ENCODE measurements at places on chromosomes 12 and 14.

DNA sequence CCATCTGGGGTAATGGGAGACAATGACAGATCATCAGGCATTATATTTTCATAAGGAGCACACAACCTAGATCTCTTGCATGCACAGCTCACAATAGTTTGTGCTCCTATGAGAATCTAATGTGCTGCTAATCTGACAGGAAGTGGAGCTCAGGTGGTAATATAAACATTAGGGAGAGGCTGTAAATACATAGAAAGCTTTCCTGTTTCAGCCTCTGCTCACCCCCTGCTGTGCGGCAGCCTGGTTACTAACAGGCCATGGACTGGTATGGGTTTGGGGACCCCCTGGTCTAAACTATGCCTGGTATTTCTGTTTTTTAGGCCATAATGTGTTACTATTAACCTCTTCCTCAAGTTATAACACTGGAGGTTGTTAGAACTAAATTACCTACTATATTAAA is 1373.7 kb downstream of the LRFN5 start:
- H3K36me3 ChIP-seq: no peaks in the 10 kb centered on the region
- H3K4me1 ChIP-seq: no peaks in the 10 kb centered on the region
- H3K27me3 ChIP-seq: no peaks in the 10 kb centered on the region
- DNase-seq: no peak

GRCh38 chr14:94850309-94851211 is 80.6 kb upstream of the GSC start:
- H3K27ac ChIP-seq: no peak overlapping the region
- DNase-seq: no peak
- no peaks in the 10 kb centered on the region for H3K4me1 ChIP-seq
- no peak overlapping the region for H3K4me3 ChIP-seq
- H3K36me3 ChIP-seq: no peaks in the 10 kb centered on the region
- H3K27me3 ChIP-seq: peaks cover 3% of the 10 kb centered on the region

- H3K27me3 ChIP-seq: peaks cover 4% of the 10 kb centered on the region
- no peak overlapping the region for H3K4me3 ChIP-seq
- no peak overlapping the region for H3K27ac ChIP-seq
- DNase-seq: no peak
These were observed 920.5 kb downstream of the NRXN3 start for GRCh38 chr14:79090641-79091180.

DNA sequence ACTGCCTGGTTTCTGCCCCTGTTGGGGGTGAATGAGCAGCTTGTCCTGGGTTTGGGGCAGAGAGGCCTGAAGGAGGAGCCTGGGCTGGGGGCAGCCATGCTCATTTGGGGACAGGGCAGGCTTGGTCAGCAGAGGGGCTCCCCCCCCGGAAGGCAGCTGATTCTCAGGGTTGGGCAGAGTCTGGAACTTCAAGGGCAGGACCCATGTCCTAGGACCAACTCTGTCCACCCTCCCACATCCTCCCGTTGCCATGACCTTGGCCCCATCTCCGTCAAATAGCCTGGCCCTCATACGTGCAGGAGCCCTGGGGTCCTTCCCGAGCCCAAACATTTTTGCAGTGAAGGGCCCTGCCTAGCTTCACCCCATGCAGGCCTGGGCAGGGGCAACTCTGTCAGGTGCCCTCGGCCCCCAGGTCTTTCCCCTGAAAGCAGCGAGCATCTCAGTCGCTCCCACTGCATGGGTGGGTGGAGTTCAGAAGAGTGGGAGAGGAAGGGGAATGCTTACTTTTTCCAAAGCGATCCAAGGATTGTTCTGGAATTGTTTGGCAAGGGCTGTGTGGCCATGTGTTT is 32.6 kb downstream of the TNFAIP2 start:
- H3K4me1 ChIP-seq: no peaks in the 10 kb centered on the region
- H3K36me3 ChIP-seq: no peaks in the 10 kb centered on the region
- no peak overlapping the region for H3K4me3 ChIP-seq
- no peak for DNase-seq
- no peak overlapping the region for H3K27ac ChIP-seq

DNA sequence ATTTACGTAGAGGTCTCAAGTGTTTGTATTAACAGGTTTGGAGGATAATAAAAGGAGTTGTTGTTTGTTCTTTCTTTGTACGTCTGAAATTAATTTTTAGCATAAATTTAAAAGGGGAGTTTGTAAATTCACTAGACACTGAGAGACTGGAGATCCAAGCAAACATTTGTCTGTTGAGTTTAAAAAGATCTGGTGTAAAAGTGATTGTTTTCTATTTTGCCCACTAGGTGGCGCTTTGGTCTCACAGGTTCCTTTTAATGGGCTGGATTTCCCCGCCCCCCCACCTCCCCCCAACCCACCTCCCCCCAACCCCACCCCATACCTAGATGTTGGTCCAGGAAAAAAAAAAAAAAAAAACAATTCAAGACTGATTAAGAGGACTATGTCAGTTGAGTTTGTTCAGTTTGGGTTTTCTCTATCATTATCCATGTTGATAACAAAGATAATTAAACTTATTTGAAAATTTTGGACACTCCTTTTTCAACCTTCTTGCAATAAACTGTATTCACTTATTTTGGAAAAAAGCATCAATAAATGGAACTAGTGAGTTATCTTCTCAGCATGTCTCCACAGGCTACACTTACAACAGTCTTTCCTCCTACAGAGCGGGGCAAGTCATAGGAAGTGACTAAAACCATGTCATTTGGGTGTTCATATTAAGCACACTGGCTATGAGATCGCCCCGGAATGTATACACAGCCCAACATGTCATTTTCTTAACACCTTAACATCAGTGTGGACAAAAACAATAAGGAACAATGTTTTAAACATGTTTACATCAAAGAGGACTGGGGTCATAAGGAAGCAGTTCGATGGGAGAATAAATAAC is 841.1 kb downstream of the NRXN3 start:
- DNase-seq: no peak
- no peak overlapping the region for H3K27ac ChIP-seq
- no peaks in the 10 kb centered on the region for H3K27me3 ChIP-seq
- H3K36me3 ChIP-seq: no peaks in the 10 kb centered on the region

DNA sequence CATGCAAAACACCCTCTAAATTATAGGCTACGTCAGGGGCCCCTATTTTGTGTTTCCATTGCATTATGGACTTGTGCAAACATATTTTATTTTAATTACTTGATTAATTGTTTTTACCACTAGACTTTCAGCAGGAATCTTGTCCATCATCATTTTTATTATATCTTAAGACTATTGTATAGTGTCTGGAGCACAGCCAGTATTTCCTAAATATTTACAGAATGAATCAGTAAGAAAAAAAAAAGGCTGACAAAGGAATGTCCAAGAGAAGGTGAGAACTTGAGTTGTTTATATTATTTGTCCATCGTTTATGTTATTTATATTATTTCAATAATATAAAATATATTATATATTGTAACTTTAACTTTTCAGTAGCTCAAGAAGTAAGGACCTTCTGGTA is 664.7 kb downstream of the SLC6A15 start:
- DNase-seq: no peak
- no peaks in the 10 kb centered on the region for H3K36me3 ChIP-seq
- H3K27ac ChIP-seq: no peak overlapping the region
- H3K27me3 ChIP-seq: no peaks in the 10 kb centered on the region

DNA sequence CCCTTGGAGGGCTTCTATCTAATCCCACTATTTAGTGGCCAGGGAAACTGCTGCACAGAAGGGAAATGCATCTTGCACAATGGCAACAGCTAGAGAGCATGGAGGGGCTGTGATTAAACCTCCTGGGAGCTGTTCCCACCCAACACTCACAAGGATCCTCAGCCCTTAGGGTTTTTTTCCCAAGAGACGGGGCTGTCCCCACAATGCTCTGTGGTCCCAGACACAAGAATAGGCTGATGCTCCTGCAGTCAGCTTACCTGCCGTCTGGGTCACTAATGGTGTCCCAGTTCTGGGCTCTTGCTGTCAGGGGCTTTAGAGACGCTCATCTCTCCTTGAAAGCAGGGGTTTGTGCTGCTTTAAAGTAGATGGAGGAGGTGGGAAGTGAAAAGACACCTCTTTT is 4.6 kb downstream of the SERPINA1 start:
- peaks cover 4% of the 10 kb centered on the region for H3K4me1 ChIP-seq
- no peak for DNase-seq
- no peaks in the 10 kb centered on the region for H3K36me3 ChIP-seq
- no peaks in the 10 kb centered on the region for H3K27me3 ChIP-seq
- H3K27ac ChIP-seq: no peak overlapping the region

GRCh38 chr14:73467800-73468199 is 9.5 kb upstream of the NUMB start:
- peaks cover 8% of the 10 kb centered on the region for H3K4me1 ChIP-seq
- no peak overlapping the region for H3K4me3 ChIP-seq
- H3K27me3 ChIP-seq: no peaks in the 10 kb centered on the region
- no peak for DNase-seq

DNA sequence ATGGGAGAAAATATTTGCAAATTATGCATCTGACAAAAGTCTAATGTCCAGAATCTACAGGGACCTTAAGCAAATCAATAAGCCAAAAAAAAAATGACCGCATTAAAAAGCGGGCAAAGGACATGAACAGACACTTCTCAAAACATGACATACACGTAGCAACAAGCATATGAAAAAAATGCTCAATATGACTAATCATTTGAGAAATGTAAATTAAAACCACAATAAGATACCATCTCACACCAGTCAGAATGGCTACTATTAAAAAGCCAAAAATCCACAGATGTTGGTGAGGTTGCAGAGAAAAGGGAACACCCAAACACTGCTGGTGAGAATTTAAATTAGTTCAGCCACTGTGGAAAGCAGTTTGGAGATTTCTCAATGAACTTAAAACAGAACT is 16.1 kb downstream of the PAWR start:
- peaks cover 10% of the 10 kb centered on the region for H3K4me1 ChIP-seq
- peaks cover 17% of the 10 kb centered on the region for H3K36me3 ChIP-seq
- H3K4me3 ChIP-seq: no peak overlapping the region
- H3K27me3 ChIP-seq: no peaks in the 10 kb centered on the region
- no peak overlapping the region for H3K27ac ChIP-seq

DNA sequence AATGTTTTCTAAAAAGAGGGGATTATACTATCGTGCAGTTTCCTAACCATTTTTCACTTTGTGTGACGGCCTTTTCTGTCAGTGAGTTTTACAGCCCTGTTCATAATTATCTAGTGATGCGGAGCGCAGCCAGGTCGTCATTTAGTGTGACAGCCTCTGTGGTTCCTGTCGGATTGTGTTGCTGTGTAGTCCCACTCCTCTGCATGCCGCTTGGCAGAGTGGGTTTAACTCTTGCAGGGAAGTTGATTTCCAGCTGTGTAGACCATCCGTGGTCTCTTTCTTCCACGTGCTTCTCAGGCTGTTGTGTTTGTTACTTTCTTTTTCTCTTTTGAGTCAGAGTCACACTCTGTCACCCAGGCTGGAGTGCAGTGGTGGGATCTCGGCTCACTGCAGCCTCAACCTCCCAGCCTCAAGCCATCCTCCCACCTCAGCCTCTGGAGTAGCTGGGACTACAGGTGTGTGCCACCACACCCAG is 8.6 kb downstream of the RAN start:
- H3K27me3 ChIP-seq: peaks cover 16% of the 10 kb centered on the region
- no peak overlapping the region for H3K27ac ChIP-seq
- peaks cover 24% of the 10 kb centered on the region for H3K4me1 ChIP-seq
- H3K36me3 ChIP-seq: peaks cover 17% of the 10 kb centered on the region

DNA sequence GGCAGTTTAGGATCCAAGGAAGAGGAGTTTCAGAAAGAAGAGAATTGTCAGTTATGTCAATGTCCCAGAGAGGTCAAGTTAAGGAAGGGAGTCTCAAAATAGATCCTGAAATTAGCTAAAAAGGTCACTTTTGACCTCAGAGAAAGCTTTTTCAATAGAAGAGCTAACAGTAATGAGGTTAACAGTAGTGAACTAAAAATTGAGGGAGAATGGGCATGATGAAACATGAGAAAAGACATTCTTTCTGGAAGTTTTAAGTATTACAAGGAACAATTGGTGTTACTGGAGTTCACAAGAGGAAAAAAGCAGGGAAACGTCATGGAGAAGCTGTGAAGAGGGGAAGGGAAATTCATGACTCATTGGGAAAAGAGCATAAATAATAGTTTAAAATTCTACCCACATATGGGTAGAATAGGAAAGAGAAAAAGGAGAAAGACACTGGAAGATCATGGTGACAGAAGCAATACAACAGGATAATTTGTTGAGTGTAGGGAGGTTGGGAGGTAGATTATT is 381.2 kb upstream of the FAR2 start:
- DNase-seq: no peak
- H3K4me3 ChIP-seq: no peak overlapping the region
- H3K27ac ChIP-seq: peak overlapping the region; percentile 1
- no peaks in the 10 kb centered on the region for H3K27me3 ChIP-seq
- H3K36me3 ChIP-seq: peaks cover 2% of the 10 kb centered on the region

DNA sequence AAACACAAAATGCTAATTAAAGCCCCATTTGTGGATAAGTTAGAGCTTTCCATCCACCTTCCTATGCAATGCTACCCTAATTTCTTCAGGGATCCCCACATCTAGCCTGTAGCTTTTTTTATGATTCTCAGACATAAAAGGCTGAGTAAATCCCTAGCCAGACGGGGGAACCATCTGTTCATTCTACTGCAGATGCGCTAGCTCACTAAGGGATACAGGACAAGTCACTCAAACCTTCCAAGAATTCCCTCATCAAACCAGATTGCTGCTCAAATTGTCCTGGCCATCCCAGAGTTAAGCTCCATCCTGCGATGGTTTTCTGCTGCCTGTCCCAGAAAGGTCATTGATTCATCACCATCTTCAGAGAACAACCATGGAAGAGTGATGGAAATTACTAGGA is 56.7 kb downstream of the MYRFL start:
- no peak for DNase-seq

Data from neural crest cell (in vitro differentiated cells).